ENCODE measurements at places on chromosomes 12 and 14. TPM values are rescaled to one million over a fixed set of nuclear protein-coding genes. Genes with fewer than 3 reads are reported as not detected.

- no peak for DNase-seq
- H3K27ac ChIP-seq = no peak overlapping the region
- H3K4me3 ChIP-seq = peak overlapping the region; percentile 77
- H3K27me3 ChIP-seq = no peaks in the 10 kb centered on the region
- H3K4me1 ChIP-seq = peaks cover 11% of the 10 kb centered on the region
- H3K36me3 ChIP-seq = peaks cover 12% of the 10 kb centered on the region
Measured at GRCh38 chr14:77707355-77707723, 484 bp downstream of the ALKBH1 start.

DNA sequence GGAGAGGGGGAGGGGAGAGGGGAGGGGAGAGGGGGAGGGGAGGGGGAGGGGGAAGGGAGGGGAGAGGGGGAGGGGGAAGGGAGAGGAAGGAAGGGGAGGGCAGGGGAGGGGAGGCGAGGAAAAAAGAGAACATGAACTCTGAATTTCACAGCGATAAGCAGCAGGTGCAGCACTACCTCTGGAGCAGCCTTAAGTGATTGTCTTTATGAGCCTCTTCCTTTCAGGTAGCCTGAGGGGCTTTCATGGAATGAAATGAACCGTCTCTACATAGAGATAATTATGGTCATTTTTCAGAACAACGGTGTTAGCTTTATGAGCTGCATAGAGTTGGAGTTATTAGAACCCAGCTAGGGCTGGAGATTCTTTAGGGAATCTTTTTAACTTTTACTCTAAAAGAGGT lies 18.1 kb upstream of the PTCSC3 start:
- no peak overlapping the region for H3K27ac ChIP-seq
- H3K4me1 ChIP-seq = no peaks in the 10 kb centered on the region
- DNase-seq = no peak
- no peaks in the 10 kb centered on the region for H3K27me3 ChIP-seq
- H3K36me3 ChIP-seq = no peaks in the 10 kb centered on the region

GRCh38 chr14:42665083-42665482 lies 1058.4 kb downstream of the LRFN5 start:
- no peak for DNase-seq
- H3K4me3 ChIP-seq = no peak overlapping the region
- no peaks in the 10 kb centered on the region for H3K27me3 ChIP-seq

- H3K27me3 ChIP-seq = no peaks in the 10 kb centered on the region
- DNase-seq = peak; percentile 71
- peaks cover 44% of the 10 kb centered on the region for H3K4me1 ChIP-seq
- H3K4me3 ChIP-seq = peak overlapping the region; percentile 64
Measured at GRCh38 chr12:6961695-6962284, 8.7 kb downstream of the PHB2 start.

GRCh38 chr12:90858252-90858651 lies 96.7 kb downstream of the CCER1 start:
- H3K27me3 ChIP-seq = no peaks in the 10 kb centered on the region
- no peaks in the 10 kb centered on the region for H3K36me3 ChIP-seq
- H3K27ac ChIP-seq = no peak overlapping the region
- H3K4me3 ChIP-seq = no peak overlapping the region

DNA sequence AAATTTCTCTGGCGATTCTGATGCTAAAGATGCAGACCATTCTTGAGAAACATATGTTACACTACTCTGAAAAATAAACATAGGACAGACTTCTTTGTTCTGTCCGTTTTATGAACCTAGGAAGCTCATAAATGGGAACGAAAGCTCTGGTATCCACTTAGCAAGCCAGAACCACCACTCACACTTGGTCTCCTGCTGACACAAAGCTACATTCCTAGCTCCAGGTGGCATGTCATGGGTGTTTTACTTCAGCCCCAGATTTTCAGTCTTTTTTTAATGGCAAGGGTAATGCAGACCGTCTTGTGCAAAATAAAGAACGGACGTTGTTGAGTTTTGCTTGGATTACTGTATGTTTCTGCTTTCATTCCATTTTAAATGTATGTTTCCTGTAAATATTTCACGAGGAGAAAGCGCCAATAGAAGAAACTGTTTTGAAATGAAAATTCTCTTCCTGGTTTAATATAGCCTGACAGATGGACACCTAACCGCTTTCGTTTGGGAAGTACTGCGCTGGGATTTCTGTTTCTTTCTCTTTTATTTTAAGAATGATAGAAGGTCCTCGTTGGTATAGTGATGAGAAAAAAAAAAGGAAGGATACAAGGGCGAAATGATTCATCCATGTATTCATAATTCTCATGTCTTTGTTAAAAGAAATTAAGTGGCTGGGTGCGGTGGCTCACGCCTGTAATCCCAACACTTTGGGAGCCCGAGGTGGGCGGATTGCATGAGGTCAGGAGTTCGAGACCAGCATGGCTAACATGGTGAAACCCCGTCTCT lies 871 bp upstream of the COQ5 start:
- H3K4me3 ChIP-seq = peak overlapping the region; percentile 71
- no peaks in the 10 kb centered on the region for H3K27me3 ChIP-seq
- peak overlapping the region; percentile 87 for H3K27ac ChIP-seq
- DNase-seq = no peak
- peaks cover 5% of the 10 kb centered on the region for H3K4me1 ChIP-seq

DNA sequence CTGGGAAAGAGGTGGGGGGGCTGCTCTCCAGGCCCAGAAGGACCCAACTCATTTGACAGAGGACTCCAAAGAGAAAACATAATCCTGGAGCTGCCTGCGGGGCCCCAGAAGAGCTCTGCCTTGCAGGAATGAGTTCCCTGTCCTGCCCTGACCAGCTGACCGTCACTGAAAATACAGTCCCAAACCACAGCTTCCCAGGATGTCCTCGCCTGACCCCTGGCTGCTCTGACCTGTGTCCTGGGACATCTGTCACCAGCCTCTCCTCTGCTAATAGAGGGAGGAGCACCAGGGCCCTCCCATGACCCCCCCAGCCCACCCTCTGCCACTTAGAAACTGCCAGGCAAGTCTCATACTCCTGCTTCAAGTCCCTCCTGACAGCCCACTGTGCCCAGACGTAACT lies 9.8 kb downstream of the FIGNL2 start:
- no peak overlapping the region for H3K4me3 ChIP-seq
- H3K27ac ChIP-seq = no peak overlapping the region
- DNase-seq = no peak

DNA sequence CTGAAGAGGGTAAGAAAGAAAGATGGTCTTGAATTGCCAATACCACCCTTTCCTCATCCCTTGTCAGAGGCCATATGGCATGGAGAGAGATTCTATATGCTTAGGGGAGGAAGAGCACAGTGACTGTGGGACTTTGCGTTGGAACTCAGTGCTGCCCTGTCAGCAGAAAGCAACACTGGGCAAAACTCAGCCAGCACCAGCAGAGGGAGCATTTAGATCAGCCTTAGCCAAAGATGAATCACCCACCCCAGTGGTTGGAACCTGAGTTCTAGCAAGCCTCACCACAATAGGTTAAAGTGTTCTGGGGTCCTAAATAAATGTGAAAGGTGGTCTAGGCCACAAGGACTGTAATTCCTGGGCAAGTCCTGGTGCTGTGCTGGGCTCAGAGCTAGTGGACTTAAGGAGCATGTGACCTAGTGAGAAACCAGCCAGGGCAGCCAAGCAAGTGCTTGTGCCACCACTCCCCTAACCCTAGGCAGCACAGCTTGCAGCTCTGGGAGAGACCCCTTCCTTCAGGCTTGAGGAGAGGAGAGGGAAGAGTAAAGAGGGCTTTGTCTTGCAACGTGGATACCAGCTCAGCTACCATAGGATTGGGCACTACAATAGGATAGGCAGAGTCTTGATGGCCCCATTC lies 11.4 kb upstream of the BCAT1 start:
- no peaks in the 10 kb centered on the region for H3K27me3 ChIP-seq
- H3K4me1 ChIP-seq = no peaks in the 10 kb centered on the region
- DNase-seq = peak; percentile 34

- H3K4me3 ChIP-seq = no peak overlapping the region
- no peaks in the 10 kb centered on the region for H3K36me3 ChIP-seq
- no peak for DNase-seq
Measured at GRCh38 chr12:132496358-132496669, 6.4 kb downstream of the FBRSL1 start.

GRCh38 chr12:92554158-92555073 lies 148.4 kb upstream of the PLEKHG7 start:
- DNase-seq = no peak
- no peak overlapping the region for H3K4me3 ChIP-seq
- no peaks in the 10 kb centered on the region for H3K36me3 ChIP-seq
- H3K27ac ChIP-seq = no peak overlapping the region
- peaks cover 50% of the 10 kb centered on the region for H3K4me1 ChIP-seq
- H3K27me3 ChIP-seq = no peaks in the 10 kb centered on the region

- H3K27ac ChIP-seq = no peak overlapping the region
- no peaks in the 10 kb centered on the region for H3K27me3 ChIP-seq
- no peak overlapping the region for H3K4me3 ChIP-seq
Measured at GRCh38 chr14:104917116-104917515, 7.6 kb upstream of the PLD4 start.

- no peak overlapping the region for H3K27ac ChIP-seq
- H3K4me3 ChIP-seq = no peak overlapping the region
- H3K36me3 ChIP-seq = no peaks in the 10 kb centered on the region
- H3K27me3 ChIP-seq = no peaks in the 10 kb centered on the region
- H3K4me1 ChIP-seq = peaks cover 10% of the 10 kb centered on the region
Measured at GRCh38 chr14:33934938-33935337, 15.9 kb downstream of the EGLN3 start.

DNA sequence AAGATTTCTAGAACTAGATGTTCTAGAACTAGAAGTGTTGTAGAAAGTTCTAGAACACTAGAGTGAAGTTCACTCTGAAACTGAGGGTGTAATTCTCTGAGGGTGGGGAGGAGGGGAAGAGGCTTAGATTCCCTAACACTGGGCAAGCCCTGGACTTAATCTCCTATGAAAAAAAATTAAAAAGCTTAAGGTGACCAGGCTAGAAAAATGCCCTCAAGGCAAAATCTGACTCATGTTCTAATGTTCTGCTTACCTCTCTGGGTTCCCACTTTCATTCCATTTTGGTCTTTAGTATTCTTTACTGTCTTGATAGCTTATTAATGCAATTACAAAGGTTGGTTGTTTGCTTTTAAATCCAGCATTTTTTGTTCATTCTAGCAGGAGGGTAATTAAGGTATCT lies 101.5 kb downstream of the KICS2 start:
- no peaks in the 10 kb centered on the region for H3K36me3 ChIP-seq
- no peak overlapping the region for H3K4me3 ChIP-seq

DNA sequence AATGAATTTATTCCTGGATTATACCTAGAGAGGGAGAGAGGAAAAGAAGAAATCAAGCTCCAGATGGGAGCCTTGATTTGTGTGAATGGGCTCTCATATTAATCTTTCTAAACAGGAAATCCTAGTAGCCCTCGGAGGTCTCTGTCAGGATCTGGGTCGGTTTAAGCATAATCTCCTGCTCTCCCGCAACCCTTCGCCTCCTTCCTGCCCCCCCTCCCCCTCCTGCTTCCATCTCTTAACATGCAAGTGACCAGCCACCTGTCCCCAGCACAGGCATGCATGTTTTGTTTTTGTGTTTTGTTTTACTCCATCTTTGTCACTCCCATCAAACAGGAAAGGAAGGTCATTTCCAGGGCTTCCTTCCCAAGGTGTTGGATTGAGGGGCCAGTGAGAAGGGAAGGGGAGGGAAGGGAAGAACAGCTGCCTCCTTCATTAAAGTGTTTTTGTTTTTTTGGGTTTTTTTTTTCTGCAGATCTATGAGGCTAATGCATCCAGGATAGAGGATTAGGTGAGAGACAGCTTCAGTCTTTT lies 4.8 kb upstream of the KCNA5 start:
- no peak overlapping the region for H3K4me3 ChIP-seq
- no peaks in the 10 kb centered on the region for H3K36me3 ChIP-seq
- no peak overlapping the region for H3K27ac ChIP-seq
- H3K4me1 ChIP-seq = no peaks in the 10 kb centered on the region
- no peaks in the 10 kb centered on the region for H3K27me3 ChIP-seq
- no peak for DNase-seq

GRCh38 chr12:32120419-32120818 lies 13.8 kb downstream of the BICD1 start:
- no peak overlapping the region for H3K4me3 ChIP-seq
- H3K27ac ChIP-seq = no peak overlapping the region
- no peaks in the 10 kb centered on the region for H3K36me3 ChIP-seq
- no peaks in the 10 kb centered on the region for H3K27me3 ChIP-seq
- H3K4me1 ChIP-seq = peaks cover 3% of the 10 kb centered on the region
- DNase-seq = no peak

GRCh38 chr12:12336511-12336910 lies 13.5 kb downstream of the MANSC1 start:
- no peaks in the 10 kb centered on the region for H3K36me3 ChIP-seq
- H3K4me3 ChIP-seq = no peak overlapping the region
- no peak for DNase-seq

DNA sequence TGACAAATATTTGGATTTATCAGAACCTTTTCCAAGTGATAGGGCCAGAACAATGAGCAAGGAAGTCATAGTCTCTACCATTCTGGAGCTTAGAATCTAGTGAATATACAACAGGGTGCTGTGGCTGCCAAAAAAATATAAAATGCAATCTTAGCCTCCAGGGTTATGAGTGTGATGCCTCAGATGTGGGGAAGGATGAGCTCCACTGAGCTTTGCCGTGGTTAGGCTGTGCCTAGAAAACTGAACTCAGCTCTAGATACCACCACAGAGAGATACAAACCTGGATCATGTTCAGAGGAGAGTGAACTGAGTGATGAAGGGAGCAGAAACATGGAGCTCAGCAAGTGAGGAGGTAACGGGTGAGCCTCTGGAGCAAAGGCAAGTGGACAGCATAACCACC lies 138.1 kb upstream of the HIF1A start:
- H3K4me3 ChIP-seq = no peak overlapping the region
- H3K27ac ChIP-seq = no peak overlapping the region
- no peaks in the 10 kb centered on the region for H3K27me3 ChIP-seq
- no peaks in the 10 kb centered on the region for H3K36me3 ChIP-seq
- peaks cover 61% of the 10 kb centered on the region for H3K4me1 ChIP-seq

DNA sequence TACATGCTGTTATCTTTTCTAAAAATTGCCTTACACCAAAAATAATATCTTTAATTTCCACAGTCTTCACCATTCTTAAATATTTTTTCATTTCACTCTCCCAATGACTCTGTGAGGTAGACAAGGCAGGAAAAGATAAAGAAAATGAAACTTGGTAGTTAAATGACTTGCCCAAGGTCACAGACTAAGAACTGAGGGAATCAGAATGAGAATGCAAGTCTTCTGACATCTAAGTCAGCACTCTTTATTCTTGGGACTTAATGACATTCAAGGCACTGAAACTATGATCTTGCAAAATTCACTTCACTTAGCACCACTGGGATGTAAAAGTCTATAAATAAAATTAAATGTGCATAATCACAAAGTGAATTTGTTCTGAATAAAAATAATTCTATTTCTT lies 104.5 kb downstream of the SLC2A13 start:
- H3K4me3 ChIP-seq = no peak overlapping the region
- no peaks in the 10 kb centered on the region for H3K27me3 ChIP-seq
- peaks cover 8% of the 10 kb centered on the region for H3K4me1 ChIP-seq
- H3K27ac ChIP-seq = no peak overlapping the region

ACSM4 gene
- polyA plus RNA-seq = not detected

AMN gene
- polyA plus RNA-seq = 4.3 TPM

KRT71 gene
- not detected for polyA plus RNA-seq

PIK3C2G gene
- polyA plus RNA-seq = 1.5 TPM

NAV3 gene
- polyA plus RNA-seq = 0.46 TPM

CCDC88C gene
- polyA plus RNA-seq = 10.3 TPM

TDRD9 gene
- polyA plus RNA-seq = 28.6 TPM

TMEM121 gene
- polyA plus RNA-seq = 2.5 TPM

ARID4A gene
- polyA plus RNA-seq = 6.0 TPM

SLC2A14 gene
- 6.3 TPM for polyA plus RNA-seq

CPNE6 gene
- polyA plus RNA-seq = 0.07 TPM

ABCD2 gene
- 0.04 TPM for polyA plus RNA-seq

PRKD1 gene
- polyA plus RNA-seq = 3.1 TPM

KRT77 gene
- polyA plus RNA-seq = not detected

All from pancreas (tissue), 10 donors.